ENCODE measurements at places on chromosomes 13 and 19. TPM values are rescaled to one million over a fixed set of nuclear protein-coding genes. Genes with fewer than 3 reads are reported as not detected.

FREM2 gene
- total RNA-seq: 0.36 TPM

CIRBP gene
- 44.2 TPM for total RNA-seq

GSX1 gene
- total RNA-seq: not detected

STK24 gene
- total RNA-seq: 92.5 TPM

CYP4F8 gene
- not detected for total RNA-seq

PTGER1 gene
- total RNA-seq: 0.60 TPM

DNA sequence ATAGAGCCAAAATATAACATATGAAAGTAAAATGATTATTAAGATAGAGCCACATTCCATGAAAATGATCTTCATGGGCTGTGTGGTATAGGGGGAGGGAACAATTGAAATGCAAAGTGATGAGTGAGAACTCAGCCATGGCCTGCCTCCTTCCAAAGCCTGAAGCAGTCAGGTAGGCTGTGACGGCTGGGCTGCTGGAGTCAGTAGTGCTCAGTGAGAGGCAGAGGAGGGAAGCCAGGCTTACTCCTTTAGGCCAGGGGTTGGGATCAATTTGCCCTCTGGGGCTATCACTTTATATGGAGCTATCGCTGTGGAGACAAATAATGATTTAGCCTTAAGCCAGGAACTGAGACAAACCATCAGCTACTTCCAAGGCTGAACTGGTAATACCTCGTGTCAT, 654.9 kb downstream of the FGF9 start:
- no peak for DNase-seq

DNA sequence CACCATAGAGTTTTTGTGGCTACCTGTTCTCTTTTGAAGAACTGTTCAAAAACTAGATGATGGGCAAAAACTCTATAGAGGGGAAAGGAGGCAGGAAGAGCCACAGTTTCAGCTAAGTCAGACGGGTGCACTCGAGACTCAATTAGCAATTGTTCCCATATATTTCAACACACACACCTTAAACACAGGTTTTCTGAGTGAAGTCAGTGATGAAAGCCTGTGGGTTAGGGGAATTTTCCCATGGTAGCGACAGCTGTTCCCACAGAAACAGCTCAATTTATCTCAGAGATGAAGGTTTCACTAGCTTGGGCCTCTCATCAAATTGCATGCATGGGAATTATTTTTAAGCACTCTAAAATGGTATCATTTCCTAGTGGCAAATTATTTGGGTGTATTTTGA, 143.4 kb downstream of the ZIC5 start:
- DNase-seq: no peak

GRCh38 chr13:100442095-100442832, 146.3 kb downstream of the GGACT start:
- DNase-seq: no peak

DNA sequence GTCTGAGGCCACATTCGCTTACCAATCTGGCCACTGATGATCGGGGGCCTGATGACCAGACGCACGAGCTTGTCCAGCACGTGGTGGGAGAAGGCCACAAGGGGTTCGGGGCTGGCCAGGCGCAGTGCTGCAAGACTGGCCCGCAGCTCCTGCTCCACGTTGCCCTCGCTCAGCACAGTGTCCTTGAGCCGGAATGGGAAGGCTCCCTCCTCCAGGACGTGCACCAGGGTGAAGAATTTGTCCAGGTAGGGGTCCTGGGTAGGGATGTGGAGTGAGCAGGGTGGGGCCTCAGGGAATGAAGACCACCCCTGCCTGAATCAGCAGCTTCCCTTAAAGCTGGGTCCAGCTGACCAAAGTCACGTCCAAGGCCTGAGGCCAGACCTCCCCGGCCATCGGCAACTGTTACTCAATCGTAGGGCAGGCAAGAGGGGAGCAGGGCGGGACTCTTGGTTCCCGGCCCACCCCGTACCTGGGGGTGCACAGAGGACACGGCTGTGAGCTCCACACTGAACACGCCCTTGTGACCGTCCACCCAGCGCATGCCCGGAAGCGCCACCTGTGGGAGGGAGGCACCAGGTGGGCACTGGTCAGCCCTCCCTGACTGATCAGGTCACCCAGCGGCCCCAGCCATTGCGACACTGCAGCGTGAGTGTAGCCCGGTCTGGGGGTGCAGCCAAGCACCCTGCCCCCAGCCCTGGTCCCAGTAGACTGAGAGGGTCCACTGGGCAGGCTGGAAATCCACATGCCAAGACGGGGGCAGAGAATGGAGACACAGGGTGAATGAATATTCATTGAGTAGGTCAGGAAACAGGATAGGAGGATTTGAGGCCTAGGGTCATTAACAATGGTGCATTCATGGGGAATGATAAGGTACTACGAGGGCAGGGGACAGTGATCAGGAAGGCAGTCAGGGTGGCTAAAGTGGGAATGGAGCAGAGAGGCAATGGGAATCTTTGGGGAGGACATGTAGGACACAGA, 2.8 kb upstream of the ANGPTL8 start:
- DNase-seq: no peak

GRCh38 chr19:4197228-4197624, 14.7 kb downstream of the ANKRD24 start:
- DNase-seq: no peak

DNA sequence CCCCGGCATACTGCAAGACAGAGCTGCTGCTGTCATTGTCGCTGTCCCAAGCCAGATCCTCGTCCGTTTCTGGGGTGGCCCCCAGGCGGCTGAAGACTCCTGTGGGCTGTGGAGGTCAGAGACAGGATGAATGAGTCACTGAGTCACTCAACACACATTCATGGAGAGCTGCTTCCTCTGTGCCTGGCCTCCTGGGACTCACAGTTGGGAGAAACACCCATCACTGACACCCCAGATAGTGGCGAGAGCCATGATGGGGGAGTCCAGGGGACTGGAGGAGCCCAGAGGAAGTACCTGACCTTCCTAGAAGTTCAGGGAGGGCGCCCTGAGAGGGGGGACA, 26.0 kb downstream of the C19orf47 start:
- DNase-seq: peak; percentile 41

GRCh38 chr13:65292488-65292901, 1937.6 kb downstream of the PCDH9 start:
- DNase-seq: peak; percentile 0

GRCh38 chr19:52492201-52492993, 35.1 kb upstream of the ZNF808 start:
- no peak for DNase-seq

DNA sequence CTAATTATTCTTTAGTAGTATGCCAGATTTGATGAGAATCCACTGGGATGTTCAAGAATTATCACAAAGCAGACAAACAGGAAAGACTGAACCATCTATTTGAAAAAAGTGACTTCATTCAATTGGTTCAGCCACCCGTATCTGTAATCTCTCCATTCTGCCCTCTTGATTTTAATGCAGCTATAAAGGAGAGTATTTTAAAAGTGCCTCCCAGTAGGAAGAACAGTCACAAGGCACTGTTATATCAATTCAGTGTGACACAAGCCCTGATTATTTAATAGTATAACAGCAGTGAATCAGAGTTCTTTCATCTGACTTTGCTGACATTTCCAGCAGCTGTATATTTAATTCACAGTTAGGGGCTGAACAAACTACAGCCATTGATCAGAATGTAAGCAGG, 77.3 kb upstream of the SLAIN1 start:
- no peak for DNase-seq

GRCh38 chr19:44753932-44754749, 5.6 kb downstream of the BCL3 start:
- peak; percentile 92 for DNase-seq

DNA sequence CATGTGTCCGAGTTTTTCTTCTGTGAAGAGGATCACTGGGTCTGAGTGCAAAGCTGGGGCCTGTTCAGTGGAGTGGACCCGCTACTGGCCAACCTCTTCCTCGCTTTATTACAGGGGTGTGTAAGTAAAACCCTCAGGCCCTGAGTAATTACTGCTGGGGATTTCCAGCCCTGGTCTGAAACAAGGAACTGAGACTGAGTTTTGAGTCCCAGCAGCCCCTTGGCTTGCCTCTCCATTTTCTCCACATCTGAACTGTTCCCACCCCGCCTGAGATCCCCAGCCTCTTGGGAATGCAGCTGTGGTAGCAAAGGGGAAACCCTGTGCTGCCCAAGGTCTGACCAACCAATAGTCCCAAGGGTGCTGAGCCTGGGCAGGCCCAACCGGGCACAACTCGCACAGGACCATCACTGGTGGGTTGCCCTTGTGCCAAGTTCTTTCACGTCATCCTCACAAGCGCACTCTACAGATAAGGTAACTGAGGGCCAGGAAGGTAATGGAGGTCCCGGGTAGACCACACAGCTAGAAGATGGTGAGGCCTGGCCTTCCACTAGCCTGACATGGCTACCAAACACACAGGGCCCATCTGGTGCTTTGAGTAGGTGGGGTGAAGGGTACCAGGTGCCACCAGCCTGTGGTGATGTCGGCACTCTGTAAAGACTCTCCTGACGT, 13.7 kb upstream of the SLC35E1 start:
- peak; percentile 38 for DNase-seq
